ENCODE measurements at places on chromosomes 11 and 22.

- no peaks in the 10 kb centered on the region for H3K4me1 ChIP-seq
- no peaks in the 10 kb centered on the region for H3K27me3 ChIP-seq
- no peak overlapping the region for H3K27ac ChIP-seq
- peak overlapping the region; percentile 42 for H3K4me3 ChIP-seq
- no peak for DNase-seq
Observed at GRCh38 chr11:13207270-13207664, 70.3 kb upstream of the BMAL1 start.

- no peak overlapping the region for H3K4me3 ChIP-seq
- H3K36me3 ChIP-seq: no peaks in the 10 kb centered on the region
- no peaks in the 10 kb centered on the region for H3K4me1 ChIP-seq
- no peak overlapping the region for H3K27ac ChIP-seq
Observed at GRCh38 chr11:70034740-70035365, 43.3 kb upstream of the ANO1 start.

- peak overlapping the region; percentile 93 for H3K27ac ChIP-seq
- peaks cover 96% of the 10 kb centered on the region for H3K4me1 ChIP-seq
- H3K36me3 ChIP-seq: no peaks in the 10 kb centered on the region
- peak overlapping the region; percentile 20 for H3K4me3 ChIP-seq
- peak; percentile 93 for DNase-seq
Observed at GRCh38 chr22:20552443-20553401, 45.3 kb downstream of the MED15 start.

GRCh38 chr11:132196928-132197327 lies 826.5 kb downstream of the NTM start:
- no peak for DNase-seq
- H3K36me3 ChIP-seq: no peaks in the 10 kb centered on the region
- no peak overlapping the region for H3K27ac ChIP-seq
- no peak overlapping the region for H3K4me3 ChIP-seq
- no peaks in the 10 kb centered on the region for H3K4me1 ChIP-seq

GRCh38 chr11:99548264-99548663 lies 527.5 kb downstream of the CNTN5 start:
- no peak for DNase-seq
- no peak overlapping the region for H3K27ac ChIP-seq

DNA sequence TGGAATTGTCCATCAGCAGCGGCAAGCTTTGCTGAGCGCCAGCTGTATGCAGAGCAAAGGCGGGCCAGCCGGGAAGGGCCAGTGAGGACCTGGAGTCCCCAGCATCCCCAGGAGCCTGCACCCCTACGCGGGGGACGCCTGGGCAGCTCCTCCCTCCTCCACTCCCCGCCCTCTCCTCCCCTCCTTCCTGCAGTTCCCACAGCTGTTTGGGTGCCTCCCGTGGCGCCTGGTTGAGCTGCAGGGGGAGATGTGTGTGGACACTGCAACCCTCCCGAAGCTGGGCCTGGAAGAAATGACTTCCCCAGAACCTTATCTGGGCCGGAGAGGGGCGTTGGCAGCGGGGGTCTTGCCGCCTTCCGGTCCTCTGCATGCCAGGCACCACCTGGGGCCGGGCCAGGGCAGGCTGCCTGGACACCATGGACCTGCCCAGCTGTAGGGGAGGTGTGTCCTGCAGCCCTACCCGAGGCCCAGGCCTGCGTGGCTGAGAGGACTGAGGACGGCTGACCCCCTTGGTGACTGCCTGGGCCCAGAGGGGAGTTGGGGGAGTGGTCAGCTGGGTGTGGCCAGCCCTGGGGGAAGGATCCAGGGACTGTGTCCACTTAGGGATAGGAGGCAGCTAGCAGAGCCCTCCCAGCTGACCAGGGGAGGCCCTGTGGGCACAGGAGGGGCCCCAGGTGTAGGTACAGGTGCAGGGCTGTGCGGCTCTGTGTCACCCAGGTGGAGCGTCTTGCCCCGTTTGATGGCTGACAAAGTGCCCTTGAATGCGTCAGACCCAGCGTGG lies 16.8 kb upstream of the MUC6 start:
- peak; percentile 8 for DNase-seq
- no peak overlapping the region for H3K27ac ChIP-seq
- H3K27me3 ChIP-seq: peaks cover 33% of the 10 kb centered on the region
- no peaks in the 10 kb centered on the region for H3K4me1 ChIP-seq
- no peaks in the 10 kb centered on the region for H3K36me3 ChIP-seq
- no peak overlapping the region for H3K4me3 ChIP-seq

DNA sequence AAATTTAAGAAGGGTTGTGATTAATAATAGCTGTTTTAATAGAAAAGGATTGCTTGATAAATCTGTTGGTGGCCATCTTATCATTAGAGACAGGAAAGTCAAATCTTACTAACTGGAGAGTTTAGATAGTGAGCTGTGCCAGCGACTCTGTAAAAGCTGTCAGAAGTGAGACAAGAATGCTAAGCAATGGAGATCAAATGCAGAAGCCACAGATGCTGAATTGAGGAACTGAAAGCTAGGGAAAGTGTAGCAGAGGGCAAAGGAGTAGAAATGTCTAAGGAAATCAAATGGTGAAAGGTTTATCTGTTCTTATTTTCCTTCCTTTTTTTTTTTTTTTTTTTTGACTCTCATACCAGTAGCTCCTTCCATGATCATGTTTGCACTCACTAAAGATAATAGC lies 13.7 kb downstream of the MS4A13 start:
- H3K4me3 ChIP-seq: no peak overlapping the region
- no peak for DNase-seq
- H3K36me3 ChIP-seq: no peaks in the 10 kb centered on the region
- H3K4me1 ChIP-seq: no peaks in the 10 kb centered on the region

- no peaks in the 10 kb centered on the region for H3K27me3 ChIP-seq
- peaks cover 79% of the 10 kb centered on the region for H3K36me3 ChIP-seq
- no peak overlapping the region for H3K27ac ChIP-seq
- no peak overlapping the region for H3K4me3 ChIP-seq
Observed at GRCh38 chr22:20748731-20749428, 25.0 kb upstream of the SERPIND1 start.

DNA sequence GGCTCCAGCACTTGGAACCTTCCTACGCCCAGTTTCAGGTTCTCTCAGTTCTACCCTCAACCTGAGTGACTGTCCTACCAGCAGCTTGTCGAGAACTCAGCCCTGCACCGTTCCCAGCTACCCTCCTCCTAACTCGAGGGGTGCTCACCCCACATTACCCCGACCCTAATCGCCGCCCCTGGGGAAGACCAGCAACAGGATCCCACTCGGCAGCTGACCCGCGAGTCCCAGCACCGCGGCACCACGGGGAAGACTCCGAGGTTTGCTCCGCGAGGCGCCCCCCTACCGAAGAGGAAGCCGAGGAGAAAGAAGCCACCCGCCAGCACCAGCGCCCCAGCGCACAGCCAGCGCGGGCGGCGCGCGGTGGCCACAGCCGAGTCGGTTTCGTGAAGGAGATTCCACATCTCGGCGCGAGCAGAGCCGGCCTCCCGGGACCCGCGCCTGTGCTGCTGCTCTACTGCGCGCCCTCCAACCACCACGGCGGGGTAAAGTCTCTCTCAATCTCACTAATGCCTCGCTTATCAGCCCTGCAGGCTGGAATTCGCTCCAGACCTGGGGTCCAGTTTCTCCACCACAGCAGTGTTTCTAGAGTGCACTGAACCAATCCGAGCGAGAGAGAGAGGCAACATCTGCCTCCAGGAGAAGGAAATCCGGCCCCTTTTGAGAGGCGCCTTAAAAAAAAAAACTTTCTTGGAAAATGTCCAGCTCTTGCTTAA lies at the start of gene FOLH1:
Gene FOLH1 (minus strand): TSS at position 597 of the 716 bp plus-strand sequence. CDS start 193 bp downstream, at position 404.
- no peaks in the 10 kb centered on the region for H3K4me1 ChIP-seq
- H3K36me3 ChIP-seq: no peaks in the 10 kb centered on the region
- peak; percentile 28 for DNase-seq
- H3K4me3 ChIP-seq: peak within 1 kb of the TSS; percentile 58
- H3K27me3 ChIP-seq: no peaks in the 10 kb centered on the region

GRCh38 chr22:48635816-48636215 lies 1191.9 kb downstream of the BRD1 start:
- no peak for DNase-seq
- no peaks in the 10 kb centered on the region for H3K36me3 ChIP-seq
- H3K27ac ChIP-seq: no peak overlapping the region
- H3K4me3 ChIP-seq: no peak overlapping the region
- H3K4me1 ChIP-seq: no peaks in the 10 kb centered on the region
- peaks cover 6% of the 10 kb centered on the region for H3K27me3 ChIP-seq

All from psoas muscle (tissue), 8 donors.